ENCODE measurements at places on chromosomes 13 and 19.

- DNase-seq, result no peak
These were observed 28.7 kb downstream of the DNMT1 start for GRCh38 chr19:10166046-10166445.

DNA sequence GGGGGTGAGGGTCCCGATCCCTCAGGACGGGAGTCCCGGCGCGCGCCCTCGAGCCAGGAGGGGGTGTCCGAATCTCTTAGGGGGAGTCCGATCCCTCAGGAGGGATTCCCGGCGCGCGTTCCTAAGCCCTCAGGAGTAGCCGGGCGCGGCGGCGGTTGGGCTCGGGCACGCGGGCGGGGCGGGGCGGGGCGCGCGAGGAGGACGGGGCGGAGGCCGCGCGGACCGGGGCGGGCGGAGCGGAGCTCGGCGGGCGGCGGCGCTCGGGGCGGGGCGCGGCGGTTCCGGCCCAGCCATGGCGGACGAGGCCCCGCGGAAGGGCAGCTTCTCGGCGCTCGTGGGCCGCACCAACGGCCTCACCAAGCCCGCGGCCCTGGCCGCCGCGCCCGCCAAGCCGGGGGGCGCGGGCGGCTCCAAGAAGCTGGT lies at the start of gene CUL4A:
Gene CUL4A, plus strand, starts transcription at position 278 of the 423 bp plus-strand sequence. Its CDS starts 15 bp downstream, at position 293.
- peak; percentile 88 for DNase-seq

GRCh38 chr19:13032837-13033236 lies 37.6 kb downstream of the NFIX start:
- no peak for DNase-seq

DNA sequence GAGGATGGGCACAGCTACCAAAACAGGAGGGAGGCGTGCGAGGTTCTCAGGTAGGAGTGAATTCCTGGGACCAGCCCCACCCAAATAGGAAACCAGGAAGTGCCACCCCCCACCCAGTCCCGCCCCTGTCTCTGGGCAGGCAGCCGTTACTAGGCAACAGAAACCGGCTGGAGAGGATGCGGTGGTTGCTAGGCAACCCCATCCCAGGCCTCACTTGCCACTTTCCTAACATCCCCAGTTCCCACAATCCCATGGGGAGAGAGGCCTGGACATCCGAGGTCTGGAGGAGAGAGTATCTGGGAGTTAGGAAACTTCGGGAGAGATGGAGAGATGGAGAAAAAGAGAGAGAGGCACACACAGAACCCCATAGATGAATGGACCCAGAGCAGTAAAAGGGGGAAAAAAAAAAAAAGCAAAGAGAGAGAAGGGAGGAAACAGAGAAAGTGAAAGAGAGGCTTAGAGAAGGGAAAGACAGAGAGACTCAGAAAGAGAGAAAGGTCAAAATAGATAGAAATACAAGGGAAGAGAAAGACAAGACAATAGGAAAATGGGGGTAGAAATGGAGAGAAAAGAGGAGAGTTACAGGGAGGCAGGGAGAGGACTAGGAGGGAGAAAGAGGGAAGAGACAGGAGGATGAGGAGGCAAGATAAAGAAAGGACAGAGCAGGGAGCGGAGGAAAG lies 3.8 kb downstream of the GRIK5 start:
- no peak for DNase-seq

DNA sequence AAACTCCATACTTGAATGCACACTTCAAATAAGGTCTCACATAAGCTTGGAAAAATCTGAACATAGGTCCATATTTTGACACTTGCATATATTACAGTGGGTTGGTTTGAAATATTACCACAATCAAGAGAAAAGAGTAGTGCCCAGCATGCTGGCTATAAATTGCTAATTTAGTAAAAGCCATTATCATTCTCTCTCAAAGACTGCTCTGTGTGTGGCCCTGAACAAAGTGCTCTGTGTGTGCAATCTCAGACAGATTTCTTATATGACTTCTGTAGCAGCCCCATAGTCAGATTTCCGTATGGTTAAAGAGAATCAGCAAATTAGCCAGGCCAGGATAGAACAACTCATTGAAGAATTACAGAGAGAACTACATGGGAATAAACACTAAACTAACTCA lies 78.2 kb downstream of the LIG4 start:
- DNase-seq, result no peak

- no peak for DNase-seq
These were observed 10.1 kb downstream of the SSC5D start for GRCh38 chr19:55498246-55498840.

GRCh38 chr19:3867971-3868769 lies 668 bp downstream of the ZFR2 start:
- no peak for DNase-seq

GRCh38 chr13:77919246-77919920 lies 752 bp upstream of the EDNRB start:
- no peak for DNase-seq

GRCh38 chr19:46946611-46947238 lies 72.9 kb upstream of the NPAS1 start:
- no peak for DNase-seq

DNA sequence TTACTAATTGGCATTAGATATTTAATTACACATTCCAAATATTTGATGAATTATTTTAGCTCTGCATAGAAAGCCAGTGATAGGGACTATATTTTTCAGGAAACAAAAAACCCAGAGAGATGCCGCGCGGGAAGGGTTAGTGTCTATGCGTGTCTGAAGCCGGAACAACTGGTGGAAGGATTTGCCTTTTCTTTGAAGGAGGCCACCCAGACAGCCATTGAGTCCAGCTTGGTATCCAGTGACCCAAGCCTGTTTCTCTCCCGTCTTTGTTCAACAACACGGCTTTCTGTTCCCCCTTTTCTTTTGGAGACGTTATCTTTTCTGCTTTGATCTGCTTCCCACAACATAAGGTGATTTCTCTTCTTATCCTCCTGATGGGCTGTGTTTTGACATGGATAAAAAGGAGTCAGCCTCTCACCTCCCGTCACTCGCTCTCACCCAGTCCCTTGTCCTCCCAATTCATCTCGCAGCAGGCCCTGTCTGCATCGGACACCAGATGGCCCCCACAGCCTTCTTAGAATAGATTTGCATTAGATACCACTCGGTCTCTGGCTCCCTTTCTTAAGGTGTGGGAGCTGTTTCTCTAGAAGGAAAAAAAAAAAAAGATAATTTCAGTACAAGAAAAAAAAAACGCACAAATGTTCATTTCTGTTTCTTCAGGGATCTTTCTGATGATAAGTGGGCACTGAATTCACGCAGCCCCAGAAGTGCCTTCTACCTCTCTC lies 361.8 kb downstream of the ZNF536 start:
- DNase-seq, result no peak

DNA sequence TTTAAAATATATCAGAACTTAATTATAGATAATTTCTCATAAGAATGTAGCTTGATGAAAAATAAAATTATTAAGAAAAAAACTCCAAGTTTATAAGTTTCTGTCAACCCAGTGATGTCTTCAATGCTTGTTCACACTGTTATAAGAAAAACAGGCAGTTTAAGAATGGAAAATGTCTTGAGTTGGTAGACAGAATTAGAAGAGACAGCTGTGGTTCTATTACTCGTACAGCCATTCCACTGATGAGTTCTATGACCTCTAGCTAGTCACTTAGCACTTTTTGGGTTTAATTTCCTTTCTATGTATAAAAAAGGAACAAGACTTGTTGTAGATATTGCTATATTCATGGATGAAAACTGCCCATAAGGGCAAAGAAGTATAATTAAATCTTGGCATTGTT lies 1013.1 kb upstream of the ATXN8OS start:
- no peak for DNase-seq

- no peak for DNase-seq
These were observed 83.2 kb downstream of the RUBCNL start for GRCh38 chr13:46303742-46304385.
